ENCODE measurements at places on chromosomes 12 and 14.

DNA sequence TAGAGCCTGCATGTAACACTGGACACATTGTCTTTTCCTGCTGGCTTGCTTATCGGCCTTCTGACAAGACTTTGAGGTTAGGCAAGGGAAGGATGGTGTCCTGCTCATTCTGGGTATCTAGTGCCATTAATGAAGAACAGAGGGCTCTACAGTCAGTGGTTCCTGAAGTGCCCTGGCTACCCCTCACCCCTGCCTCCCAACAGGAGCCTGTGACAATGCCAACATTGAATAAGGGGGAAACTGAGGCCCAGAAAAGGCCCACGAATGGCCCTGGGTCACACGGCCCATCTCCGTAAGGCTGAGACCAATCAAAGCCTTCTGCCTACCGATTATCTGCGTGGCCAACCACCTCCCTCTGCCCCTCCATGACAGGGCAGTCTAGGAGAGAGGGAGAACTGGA lies 2.1 kb downstream of the IFI27L2 start:
- no peak for DNase-seq

- no peak for DNase-seq
Measured at GRCh38 chr12:131671871-131672270, 39.0 kb upstream of the SFSWAP start.

DNA sequence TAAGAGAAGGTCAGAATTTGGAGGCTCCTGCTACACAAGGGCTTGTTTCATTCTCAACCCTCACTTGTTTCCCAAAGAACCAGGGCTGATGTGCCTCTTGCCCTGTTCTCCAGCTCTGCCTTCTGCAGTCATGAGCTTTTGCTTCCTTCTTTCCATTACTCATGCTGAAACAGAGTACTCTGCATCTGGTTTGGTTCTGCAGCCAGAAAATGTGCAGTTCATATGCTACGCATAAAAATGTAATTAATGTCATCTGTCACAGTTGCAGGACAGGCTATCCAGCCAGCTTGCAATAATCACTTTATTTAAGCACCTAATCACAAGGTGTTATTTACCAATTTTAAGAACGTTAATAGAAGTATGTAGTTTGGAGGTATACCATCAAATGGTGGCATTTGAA lies 150.2 kb downstream of the SRGAP1 start:
- peak; percentile 58 for DNase-seq

- no peak for DNase-seq
Measured at GRCh38 chr12:39476121-39476520, 33.2 kb upstream of the KIF21A start.

DNA sequence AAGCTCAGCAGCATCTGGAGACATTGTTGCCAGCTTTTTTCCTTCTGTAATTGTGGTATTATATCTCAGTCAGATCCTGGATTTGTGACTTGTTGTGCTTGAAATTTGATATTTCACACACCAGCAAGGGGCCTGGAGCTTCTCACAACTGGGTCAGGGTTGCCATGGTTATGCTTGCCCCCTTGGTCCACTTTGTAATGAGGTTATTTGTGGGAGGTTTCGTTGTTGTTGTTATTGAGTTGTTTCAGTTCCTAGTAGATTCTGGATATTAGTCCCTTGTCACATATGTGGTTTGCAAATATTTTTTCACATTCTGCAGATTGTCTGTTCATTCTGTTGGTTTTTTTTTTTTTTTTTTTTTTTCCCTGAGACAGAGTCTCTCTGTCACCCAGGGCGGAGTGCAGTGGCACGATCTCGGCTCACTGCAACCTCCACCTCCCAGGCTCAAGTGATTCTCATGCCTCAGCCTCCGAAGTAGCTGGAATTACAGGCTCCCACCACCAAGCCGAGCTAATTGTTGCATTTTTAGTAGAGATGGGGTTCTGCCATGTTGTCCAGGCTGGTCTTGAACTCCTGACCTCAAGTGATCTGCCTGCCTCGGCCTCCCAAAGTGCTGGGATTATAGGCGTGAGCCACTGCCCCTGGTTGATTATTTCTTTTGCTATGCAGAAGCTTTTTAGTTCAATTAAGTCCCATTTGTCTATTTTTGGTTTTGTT lies 80.6 kb upstream of the ETV6 start:
- no peak for DNase-seq

- peak; percentile 84 for DNase-seq
Measured at GRCh38 chr14:75295061-75295461, 16.4 kb downstream of the FOS start.

- DNase-seq: no peak
Measured at GRCh38 chr12:89765959-89766824, 57.6 kb upstream of the ATP2B1 start.

GRCh38 chr12:122399592-122400373 lies 22.7 kb downstream of the CLIP1 start:
- peak; percentile 80 for DNase-seq

- no peak for DNase-seq
Measured at GRCh38 chr14:101328412-101329028, 232.8 kb upstream of the DIO3 start.

DNA sequence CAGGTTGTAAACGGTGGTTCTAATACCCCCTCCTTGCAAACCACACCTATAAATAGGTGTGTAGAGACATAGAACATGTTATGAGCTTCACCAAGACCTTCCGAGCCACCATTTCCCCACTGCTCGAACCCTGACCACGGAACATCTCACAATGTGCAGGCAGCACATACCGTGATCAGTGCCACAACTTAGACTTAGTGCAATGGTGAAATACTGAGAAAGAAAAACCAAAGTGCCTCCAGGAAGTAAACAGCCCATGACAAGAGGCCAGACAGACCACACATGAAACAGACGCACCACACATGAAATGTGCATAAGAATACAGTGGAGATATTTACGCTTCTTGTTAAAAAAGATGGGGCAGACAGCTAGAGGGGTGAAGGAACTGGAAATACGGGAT lies 166.9 kb upstream of the CCND2 start:
- DNase-seq: no peak

- no peak for DNase-seq
Measured at GRCh38 chr14:54481695-54482094, 7.1 kb downstream of the GMFB start.

DNA sequence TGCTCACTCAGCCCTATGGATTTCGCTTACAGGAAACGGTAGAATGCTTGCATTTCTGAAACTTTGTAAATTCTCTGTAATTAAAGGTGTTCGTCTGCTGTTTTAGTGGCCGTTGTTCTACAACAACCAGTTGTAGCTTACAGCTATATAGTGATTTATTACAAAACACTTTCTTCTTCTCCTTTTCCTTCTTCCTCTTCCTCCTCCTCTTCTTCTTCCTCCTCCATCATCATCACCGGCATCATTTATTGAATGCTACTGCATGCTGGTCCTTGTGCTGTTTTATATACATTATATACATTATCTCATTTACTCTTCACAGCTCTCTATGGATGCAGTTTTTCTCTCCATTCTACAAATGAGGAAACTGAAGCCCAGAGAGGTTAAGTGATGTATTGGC lies 6.4 kb downstream of the ETV6 start:
- DNase-seq: no peak

DNA sequence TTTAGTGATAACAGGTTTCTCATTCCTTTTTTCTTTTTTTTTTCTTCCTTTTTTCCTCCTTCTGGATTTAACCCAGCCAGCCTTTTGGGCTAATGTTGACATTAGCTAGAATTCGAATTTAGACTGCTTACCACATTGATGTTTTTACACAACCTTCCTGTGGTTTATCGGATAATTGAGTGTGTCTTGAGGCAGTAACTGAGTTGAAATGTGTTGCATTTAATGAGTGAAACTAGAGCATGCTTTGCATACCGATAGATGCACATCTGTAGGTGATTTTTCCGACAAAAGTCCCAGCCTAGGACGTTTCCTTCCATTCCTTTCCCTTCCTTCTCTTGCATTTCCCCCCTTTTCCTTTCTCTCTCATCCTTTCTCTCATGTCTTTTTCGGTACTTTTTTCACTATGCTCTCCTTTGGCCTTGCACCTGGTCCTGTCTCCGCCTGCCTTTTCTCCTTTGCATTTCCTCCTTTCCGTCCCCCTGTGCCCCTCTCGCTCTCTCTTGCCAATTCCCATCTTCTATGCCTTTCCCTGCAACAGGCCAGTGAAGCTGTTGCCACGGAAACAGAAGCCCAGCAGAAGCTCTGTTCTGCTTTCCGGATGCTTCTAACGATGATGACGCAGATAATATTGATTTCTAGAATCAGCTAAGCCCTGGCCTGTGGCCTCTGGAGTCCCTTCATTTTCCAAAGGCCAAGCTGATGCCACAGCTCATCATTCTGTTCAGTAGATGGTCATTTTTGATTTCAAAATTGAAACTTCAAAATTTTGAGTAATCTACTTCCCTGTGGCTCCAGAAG lies 76.1 kb downstream of the SLC25A47 start:
- no peak for DNase-seq

- DNase-seq: no peak
Measured at GRCh38 chr12:68568922-68569569, 41.7 kb upstream of the RAP1B start.

DNA sequence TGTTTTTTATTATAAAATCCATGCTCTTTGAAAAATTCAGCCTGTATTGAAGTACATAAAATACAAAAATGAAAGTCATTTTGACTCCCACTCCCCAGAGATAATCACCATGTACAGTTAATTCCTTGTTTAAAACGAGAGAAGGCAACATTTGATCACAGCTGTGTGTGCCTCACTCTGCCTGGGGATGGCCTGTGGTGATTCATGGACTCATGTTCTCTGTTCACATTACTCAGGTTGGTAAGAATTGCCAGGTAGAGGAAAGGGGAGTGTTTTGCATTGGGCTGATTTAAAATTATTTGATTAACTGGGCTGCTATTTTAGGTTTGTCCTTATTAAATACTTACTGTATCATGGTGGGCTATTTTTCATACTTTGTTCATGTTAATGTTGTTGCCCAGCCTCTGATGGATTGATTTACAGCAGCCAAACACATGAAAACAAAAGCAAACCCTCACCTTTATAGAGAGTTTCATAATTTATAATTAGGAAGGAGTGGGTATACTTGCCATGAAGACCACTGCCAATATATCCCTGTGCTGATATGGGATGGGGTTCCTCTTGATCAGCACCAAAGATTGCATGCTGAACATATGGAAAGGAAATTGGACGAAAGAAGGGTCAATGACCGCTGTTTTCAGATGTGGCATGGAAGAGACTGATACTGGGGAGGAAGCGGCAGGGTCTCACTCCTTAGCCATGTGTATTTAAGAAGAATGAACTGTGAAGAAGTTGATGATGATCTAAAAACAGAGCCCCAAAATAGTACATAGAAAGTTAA lies 3.0 kb downstream of the ZBTB1 start:
- DNase-seq: no peak

DNA sequence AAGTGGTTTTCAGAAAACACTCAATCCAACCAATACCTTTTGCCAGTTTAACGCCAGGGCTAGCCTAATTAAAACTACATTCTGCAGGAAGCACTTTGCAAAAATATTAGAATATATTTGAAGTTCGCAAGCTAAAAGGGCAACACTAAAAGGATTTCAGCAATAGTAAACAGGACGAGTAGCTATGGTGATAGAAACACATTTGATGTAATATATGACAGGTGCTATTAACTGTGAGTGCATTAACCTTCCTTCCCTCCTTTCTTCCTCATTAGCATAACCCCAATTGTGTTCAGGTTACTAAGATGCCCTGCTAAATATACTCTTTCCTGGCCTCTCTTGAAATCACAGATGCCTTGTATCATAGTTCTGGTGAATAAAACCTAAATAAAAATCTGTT lies 85.6 kb upstream of the TMCC3 start:
- DNase-seq: no peak

- no peak for DNase-seq
Measured at GRCh38 chr12:120914794-120915193, 10.6 kb upstream of the SPPL3 start.

- DNase-seq: no peak
Measured at GRCh38 chr14:102675396-102675795, 82.9 kb downstream of the RCOR1 start.

DNA sequence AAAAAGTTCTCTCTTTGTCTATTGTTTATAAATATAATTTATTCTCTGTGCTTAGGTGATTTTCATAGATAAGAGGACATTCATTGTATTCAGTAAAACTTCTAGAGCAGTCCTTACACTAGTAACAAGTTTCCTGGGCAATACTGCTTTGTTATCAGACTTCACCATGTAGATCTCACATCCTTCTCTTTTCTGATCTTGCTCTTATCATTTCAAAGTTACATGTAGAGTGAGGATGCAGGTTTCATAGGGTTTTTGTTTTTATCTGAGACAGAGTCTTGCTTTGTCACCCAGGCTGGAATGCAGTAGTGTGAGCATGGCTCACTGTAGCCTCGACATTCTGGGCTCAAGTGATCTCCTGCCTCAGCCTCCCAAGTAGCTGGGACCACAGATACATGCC lies 789.5 kb downstream of the DIO2 start:
- DNase-seq: no peak

DNA sequence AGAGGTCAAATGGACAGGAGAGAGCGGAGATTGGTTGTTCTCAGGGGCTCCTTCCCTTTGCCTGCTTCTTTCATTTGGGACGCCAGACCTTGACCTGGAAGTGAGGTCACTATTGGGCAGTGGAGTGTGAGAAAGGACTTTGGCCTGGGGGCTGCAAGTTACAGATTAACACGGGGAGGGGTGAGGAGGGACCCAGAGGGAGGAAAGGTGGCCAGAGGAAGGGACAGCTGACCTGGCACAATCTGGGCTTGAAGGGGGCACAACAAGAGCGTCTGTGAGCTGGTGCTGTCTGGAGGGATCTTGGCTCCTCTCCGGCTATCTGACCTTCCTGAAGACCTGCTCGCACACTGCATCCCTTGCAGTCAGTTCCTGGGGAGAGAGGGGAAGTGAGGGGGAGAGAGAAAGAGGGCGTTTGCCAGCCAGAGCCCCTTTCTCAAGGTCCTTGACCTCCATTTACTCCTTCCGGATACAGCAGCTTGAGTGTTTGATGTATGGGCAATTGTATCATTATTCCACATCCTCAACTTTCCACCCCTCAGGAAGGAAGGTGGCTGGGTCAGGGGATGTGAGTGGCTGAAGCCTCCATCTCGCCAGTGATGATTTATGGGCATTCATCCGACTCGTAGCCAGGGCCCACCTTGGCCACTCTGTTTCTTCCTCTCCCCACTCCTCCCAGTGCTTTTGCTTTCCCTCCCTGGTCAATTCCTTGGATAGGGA lies 4.7 kb downstream of the RBP5 start:
- no peak for DNase-seq

DNA sequence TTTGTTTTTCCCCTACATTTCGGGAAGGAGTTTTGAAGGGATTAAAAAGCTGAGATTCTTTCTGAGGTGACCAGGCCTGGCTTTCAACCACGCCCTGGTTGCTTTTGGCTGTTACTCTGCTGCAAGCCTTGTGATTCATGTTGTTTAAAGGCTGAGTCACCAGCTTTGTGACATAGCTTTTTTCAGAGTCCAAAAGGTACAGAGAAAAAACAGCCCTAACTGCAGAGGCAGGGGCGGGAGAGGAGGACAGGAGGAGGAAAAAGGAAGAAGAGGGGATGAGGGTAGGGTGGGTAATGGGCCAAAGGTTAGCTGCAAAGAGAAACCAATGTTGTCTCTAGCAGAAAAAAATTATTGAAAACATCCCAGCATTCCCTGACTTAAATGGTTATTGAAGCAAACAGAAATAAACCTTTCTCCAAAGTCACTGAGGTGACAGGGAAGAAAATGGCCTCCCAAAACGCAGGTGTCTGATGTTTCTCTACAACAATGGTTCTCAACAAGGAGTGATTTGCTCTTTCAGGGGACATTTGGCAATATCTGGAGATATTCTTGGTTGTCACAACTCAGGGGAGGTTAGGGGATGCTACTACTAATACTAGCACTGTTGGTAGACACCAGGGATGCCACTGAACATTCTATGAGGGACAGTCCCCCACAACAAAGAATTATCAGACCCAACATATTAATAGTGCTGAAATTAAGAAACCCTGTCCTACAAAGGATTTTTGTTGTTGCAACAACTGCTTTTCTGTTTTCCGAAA lies 2.1 kb upstream of the UBC start:
- DNase-seq: peak; percentile 57

- DNase-seq: no peak
Measured at GRCh38 chr12:56900583-56900982, 33.6 kb downstream of the SDR9C7 start.
